ENCODE measurements at places on chromosomes 3 and 15.

- no peak for DNase-seq
Observed at GRCh38 chr3:124149771-124150170, 157.8 kb upstream of the ROPN1 start.

- no peak for DNase-seq
Observed at GRCh38 chr3:124587053-124587408, 143.2 kb upstream of the UMPS start.

- no peak for DNase-seq
Observed at GRCh38 chr3:4546346-4547178, 53.4 kb downstream of the ITPR1 start.

- no peak for DNase-seq
Observed at GRCh38 chr15:63234451-63234870, 42.9 kb upstream of the APH1B start.

- no peak for DNase-seq
Observed at GRCh38 chr15:90336705-90337141, 15.4 kb upstream of the ZNF774 start.

DNA sequence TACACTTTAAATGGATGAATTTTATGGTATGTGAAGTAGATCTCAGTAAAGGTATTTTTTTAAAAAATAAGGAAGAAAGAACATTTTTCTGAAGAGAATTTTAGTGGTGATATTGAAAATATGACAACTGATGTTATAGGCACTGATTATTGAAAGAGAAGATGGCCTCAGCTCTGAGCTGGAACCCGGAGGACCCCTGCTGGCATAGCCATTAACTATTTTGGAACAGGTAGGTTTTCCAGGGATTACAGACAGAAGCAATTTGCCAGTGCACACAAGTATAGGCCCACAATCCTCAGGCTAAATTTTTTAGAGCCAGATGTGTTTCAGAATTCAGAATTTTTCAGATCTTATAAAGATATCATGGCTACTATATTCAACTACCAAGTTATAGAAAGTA lies 315.9 kb upstream of the GPR149 start:
- no peak for DNase-seq

- DNase-seq, result no peak
Observed at GRCh38 chr3:18114894-18115293, 310.2 kb downstream of the SATB1 start.

GRCh38 chr3:172553526-172554252 lies 30.5 kb upstream of the TNFSF10 start:
- DNase-seq, result no peak

GRCh38 chr3:49606427-49606826 lies 52.1 kb downstream of the BSN start:
- DNase-seq, result no peak

DNA sequence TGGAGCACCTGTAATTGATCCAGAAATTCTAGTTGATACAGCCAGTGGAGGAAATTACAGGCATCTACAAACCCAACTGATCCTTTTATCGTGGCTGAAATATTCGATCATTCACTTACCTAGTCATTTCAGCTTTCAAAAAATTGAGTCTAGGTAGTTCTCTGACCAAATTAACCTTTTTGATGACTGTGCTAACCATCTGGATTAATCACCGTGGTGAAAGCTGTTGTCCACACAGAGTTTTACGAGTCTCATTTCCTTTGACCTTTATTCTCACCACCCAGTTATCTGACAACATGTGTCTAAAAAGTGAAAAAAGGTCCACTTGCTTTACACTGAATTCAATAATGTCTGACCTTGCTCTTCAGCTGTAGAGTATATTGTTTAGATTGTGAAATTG lies 354.3 kb downstream of the AGBL1 start:
- no peak for DNase-seq

DNA sequence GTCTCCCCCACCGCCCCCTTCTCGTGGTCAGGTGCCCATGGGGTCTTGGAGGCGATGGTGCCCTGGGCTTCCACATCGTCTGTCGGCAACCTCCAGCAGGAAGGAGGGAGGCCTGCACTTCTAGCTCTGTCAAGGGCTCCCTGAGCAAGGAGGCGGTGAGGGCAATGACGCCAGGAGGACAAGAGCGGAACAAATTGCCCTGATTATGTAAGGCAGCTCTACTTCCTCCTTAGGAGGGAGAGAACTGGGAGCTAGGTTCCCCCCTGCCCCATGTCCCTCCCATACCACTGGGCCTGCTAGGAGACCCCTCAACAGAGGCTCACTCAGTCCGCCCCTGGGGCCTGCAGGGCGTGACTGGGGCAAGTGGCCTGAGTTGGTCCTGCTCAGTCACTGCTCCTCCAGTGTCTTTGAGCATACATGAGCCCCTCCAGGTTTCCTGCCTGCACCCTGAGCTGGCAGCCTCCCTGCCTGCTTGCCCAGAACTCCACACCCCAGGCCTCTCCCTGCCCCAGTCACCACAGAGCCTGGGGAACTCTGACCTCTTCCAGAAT lies 56.1 kb downstream of the CACNA2D2 start:
- no peak for DNase-seq

DNA sequence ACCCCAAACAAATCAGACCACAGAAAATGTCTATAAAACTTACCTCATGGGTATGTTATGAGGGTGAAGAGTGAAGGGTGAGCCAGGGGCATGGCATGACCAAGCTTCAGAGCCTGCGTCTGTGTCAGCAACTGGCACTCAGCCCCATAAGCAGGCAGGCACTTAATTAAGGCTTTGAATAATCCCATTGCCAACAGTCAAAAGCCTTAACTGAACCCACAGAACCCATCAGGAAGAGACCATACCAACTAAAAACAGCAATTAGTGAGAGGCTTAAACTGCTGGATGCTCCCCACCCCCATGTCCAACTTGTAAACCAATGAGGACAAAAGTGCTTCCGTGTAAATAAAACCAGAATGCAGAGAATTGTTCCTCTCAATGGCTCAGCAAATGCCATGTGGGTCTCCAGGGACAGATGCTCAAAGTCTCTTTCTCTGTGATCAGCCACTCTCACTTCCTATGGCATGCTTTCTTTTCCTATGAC lies 126.0 kb downstream of the MYLK start:
- no peak for DNase-seq

- peak; percentile 62 for DNase-seq
Observed at GRCh38 chr3:112561484-112561733, 353 bp downstream of the ATG3 start.
